ENCODE measurements at places on chromosomes 11 and 22.

- no peak for DNase-seq
These were observed 72.2 kb downstream of the KCNQ1 start for GRCh38 chr11:2517016-2517385.

GRCh38 chr11:118398791-118399559 lies 2.4 kb upstream of the ATP5MG start:
- peak; percentile 42 for DNase-seq

- DNase-seq: no peak
These were observed 44.1 kb downstream of the MMP20 start for GRCh38 chr11:102581066-102581465.

DNA sequence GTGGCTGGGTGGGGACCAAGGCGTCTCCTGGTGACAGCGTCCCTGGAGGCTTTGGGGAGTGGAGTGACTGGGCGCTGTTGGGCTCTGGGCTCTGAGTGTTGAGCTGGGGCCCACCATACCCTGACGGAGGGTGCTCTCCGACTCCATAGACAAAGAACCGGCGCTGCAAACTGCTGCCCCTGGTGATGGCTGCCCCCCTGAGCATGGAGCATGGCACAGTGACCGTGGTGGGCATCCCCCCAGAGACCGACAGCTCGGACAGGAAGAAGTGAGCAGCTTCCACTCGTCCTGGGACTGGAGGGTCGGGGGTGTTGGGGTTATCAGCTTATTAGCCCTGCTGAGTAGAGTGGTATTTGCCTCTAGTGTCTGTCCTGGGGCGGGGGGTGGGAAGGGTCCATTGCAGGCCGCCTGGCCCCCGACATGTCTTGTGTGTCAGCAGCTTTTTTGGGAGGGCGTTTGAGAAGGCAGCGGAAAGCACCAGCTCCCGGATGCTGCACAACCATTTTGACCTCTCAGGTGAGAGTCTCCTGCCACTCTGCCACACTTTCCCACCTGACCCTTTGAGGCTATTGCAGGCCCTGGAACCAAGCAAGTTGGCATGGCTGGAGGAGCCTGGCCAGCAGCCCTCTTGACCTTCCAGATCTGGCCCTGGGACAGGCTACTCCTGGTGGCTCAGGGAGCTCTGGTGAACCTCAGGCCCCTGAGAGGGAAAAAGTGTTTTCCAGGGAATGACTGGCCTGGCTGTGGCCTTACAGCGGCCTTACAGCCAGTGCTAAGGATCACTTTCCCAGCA lies 7.6 kb downstream of the CLDN5 start:
- DNase-seq: no peak

DNA sequence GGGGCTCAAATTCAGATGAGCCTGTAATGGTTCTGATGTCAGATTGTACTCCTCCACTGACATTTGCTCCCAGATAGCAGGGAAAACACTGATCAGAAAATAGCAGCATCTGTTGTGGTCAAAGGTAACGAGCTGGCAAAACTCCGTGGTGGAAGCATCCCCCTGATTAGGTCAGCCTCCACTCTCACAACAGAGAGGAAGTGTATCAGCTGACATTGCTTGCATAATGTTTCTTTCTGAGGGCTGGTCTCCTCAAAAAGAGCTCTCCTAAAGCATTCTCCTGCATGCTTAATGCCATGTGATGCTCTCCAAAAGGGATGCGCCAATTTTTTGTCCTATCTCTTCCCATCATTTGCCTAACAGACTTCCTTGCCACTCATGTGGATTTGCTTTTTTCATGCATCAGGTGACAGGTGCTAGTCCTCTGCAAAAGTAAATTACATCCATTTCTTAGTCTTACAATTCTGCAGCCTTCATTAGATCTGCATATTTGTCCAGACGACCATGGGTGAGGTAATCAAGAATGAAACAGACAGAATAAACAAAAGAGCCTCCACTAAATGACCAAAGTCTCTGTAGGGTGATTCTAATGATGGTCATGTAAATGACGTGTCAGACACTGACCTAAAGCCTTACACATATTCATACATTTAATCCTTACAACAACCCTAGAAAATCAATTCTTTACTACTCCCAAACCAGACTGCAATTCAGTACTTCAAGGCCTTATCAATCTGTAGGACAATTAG lies 6.4 kb upstream of the TENM4 start:
- no peak for DNase-seq

- no peak for DNase-seq
These were observed 188.7 kb downstream of the ETS1 start for GRCh38 chr11:128398517-128399250.

DNA sequence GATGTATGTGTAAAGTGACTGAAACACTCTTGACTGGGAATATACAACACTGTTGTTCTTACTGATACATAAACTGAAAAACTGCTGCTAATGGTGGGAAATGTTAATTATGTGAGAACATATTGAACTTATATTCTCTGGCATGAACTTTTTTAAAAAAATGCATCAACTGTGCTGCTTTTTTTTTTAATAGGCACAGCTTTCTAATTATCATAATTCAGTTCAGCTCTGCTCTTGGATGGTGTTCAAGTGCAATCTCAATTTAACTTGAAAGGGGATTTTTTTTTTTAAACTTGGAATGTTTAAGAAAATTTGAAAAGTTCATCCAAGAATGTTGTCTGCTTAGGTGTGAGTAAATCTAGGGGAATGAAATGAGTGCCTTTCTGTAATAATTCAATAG lies 5.2 kb downstream of the TEAD1 start:
- DNase-seq: no peak

DNA sequence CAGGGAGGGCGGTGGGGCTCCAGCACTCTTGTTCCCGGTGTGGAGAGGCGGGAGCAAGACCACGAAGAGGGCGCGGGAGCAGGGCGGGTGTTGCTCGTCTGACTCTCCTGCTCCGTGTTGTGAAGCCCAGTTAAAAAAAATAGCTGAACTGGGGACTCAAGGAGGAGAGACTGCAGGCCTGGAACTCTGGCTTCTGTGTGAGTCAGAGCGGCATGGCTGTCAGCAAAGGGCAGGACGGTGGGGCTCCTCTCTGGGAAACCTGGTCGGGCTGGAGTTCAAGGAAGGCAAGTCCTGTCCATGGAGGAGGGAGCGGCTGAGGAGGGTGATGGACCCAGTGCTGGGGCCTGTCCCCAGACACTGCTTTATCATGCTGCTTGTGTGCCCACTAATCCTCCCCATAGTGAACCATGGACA lies 152.3 kb downstream of the FEZ1 start:
- no peak for DNase-seq

DNA sequence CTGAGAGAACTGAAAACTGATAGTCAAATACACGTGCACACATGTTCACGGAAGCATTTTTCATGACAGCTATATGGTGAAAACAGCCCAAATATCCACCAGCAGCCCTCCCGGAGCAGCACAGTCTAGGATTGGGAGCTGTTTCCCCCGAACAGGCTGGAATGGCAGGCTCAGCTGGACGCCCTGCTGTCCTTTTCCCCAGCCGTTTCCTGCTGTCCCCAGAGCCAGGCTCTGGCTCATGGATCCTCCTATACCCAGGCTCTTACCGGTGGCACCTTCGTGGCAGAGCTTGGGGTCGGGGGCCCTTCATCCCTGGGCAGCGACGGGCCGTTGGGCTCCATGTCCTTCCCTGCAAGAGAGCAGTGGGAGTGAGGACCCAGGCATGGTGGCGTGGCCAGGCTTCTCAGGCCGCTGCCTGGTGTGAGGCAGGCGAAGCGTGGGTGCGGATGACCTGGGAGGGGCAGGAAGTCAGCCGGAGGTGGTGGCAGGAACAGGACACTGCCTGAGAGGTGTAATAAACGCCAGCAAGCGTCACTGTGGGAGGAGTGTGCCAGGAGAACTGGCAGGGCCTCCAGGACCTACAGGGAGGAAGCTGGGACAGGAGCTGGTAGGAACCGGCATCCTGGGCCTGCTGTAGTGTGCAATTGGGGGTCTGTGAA lies 38.8 kb downstream of the OSBPL5 start:
- no peak for DNase-seq

DNA sequence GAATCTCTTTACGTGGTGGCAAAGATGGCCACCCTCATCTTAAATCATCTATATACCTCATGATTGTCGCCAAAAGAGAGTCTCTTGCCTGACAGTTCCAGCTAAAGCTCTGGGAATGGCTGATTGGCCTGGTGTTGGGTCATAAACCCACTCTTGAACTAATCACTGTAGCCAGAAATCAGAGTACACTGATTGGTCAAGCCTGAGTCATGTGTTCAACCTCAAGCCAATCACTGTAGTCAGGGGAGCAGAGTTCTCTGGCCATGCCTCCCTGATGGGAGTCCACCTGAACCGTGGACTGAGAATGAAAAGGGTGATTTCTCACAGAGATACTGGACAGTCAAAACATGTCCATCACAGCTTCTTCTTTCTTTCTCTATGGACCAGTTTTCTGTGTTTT lies 45.8 kb downstream of the RCN1 start:
- DNase-seq: no peak

- no peak for DNase-seq
These were observed 34.9 kb upstream of the RRAS2 start for GRCh38 chr11:14393889-14394288.

GRCh38 chr11:39149214-39149613 lies 2310.2 kb downstream of the LRRC4C start:
- no peak for DNase-seq

GRCh38 chr11:69674267-69674885 lies 777 bp downstream of the LTO1 start:
- DNase-seq: peak; percentile 11

DNA sequence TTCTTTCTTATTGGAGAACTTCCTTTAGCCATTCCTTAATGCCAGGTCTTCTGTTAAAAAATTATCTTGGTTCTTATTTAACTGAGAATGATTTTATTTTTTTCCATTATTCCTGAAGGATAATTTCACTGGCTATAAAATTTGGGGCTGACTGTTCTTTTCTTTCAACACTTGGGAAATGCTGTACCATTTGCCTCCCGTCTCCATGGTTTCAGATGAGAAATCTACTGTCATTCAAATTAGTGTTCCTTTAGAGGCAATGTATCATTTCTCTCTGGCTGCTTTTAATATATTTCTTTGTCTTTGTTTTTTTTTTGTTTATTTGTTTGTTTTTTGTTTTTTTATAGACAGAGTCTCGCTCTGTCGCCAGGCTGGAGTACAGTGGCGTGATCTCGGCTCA lies 51.8 kb upstream of the SMTN start:
- no peak for DNase-seq

DNA sequence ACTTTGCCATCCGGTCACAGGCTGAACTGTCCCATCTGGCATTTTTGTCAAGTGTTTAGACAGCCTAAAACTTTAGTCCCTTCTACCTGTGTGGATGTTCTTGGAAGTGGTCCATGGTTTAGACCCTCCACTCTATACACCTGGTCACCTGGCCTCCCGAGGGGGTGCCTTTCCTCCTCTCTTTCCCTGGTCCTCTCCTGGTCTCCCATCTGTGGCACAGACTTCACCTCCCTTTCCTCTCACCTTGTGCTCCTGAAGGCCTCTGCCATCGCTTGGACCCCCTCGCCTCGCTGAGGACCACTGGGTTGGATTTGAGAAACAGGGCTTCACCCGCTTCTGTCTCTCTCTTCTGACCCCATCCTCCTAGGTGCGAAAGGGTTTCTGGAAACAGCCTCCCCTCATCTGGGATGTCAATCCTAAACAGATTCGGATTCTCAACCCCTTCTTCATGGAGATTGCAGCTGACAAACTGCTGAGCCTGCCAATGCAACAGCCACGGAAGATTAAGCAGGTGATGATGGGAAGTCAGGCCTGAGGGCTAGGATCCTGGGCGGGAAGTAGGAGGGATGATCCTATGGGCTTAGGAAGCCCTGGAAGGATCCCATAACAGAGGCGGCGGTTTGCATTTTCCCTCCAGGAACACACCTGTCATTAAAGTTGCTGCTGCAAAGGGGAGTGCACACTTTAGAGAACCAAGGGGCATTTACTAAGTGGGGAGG lies 53.6 kb downstream of the ST3GAL4 start:
- no peak for DNase-seq

DNA sequence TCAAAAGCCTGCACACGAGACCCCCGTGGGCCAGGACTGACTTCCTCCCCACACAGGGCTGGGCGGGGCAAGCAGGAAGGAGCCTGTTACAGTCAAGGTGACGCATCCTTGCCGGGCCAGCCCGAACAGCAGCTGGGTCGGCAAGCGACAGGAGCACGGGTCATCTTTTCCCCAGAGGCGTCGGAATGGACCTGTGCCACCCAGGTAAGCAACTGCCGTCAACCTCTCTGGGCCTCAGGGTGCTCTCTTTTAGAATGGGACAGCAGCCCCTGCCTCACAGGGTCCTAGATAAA lies at the start of gene CYTH4:
Gene CYTH4 (plus strand): TSS at position 124 of the 293 bp plus-strand sequence. CDS start 62 bp downstream, at position 186.
- DNase-seq: peak; percentile 82

DNA sequence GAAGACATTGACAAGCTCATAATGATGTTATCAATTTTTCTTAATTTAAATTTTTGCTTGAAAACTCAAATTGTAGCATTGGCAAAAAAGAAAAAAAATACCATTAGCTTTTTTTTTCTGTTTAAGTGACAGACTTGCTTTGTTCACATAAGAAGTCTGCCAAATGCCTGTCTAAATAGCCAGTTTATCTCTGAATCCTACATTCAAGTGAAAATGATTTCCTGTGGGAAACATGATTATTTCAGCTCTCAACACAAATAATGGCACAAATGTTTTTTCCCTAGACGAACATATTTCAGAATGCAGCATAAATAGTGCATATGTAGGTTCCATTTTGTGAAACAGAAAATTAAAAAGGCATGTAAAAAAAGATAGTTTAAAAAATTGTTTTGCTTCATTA lies 23.5 kb downstream of the TYR start:
- DNase-seq: no peak

DNA sequence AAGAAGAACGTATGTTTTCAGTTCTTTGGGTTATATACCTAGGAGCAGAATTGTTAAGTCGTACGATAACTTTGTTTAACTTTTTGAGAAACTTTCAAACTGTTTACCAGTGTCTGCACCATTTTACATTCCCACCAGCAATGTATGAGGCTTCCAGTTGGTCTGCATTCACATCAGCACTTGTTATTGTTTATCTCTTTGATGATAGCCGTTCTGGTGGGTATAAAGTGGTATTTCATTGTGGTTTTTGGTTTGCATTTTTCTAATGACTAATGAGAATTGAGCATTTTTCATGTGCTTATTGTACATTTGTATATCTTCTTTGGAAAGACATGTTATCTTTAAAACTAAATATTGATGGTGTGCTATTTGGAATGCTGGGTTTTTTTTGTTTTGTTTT lies 59.8 kb downstream of the KDM2A start:
- DNase-seq: no peak

GRCh38 chr11:72483412-72484186 lies 49.3 kb upstream of the CLPB start:
- DNase-seq: no peak

DNA sequence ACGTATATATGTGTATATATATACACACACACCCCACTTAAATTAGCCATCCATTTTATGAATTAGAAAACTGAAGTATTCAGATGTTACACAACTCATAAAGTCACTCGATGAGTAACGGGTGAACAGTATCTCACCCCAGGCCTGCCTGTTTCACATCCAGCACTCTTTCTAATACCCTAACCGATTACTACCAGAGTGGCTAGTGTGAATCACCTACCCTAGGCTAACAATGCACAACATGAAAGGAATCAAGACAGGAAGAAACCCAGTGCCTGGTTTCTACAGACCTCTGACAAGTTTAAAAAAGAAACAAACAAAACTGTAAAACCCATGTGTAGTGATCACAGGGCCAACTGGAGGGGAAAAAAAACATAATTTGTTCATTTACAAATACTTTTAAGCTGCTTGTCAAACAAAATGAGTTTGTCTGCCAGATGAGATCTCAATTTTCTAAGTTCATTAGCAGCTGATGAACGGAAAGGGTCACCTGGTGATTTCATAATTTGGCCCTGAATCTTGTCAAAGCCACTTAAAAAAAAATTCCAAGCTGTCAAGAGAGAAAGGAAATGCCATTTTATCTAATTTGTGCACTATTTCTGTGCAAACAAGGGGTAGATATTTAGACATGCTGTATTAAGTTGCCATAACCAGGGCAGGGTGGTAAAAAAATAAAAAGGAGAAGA lies 134.8 kb downstream of the LARGE1 start:
- DNase-seq: no peak

All from activated CD4-positive, alpha-beta T cell treated with anti-CD3 and anti-CD28 coated beads for 4 hours (primary cell).